NCI-H345 (cell line): ENCODE measurements at places on chromosomes 1 and 21.

GRCh38 chr1:157776971-157777391 is at the start of gene FCRL2:
FCRL2 (minus strand) TSS chr1:157777132; CDS start chr1:157777073, 59 bp downstream.
- no peak for DNase-seq

GRCh38 chr1:176785791-176786190 is 322.8 kb downstream of the PAPPA2 start:
- no peak for DNase-seq

DNA sequence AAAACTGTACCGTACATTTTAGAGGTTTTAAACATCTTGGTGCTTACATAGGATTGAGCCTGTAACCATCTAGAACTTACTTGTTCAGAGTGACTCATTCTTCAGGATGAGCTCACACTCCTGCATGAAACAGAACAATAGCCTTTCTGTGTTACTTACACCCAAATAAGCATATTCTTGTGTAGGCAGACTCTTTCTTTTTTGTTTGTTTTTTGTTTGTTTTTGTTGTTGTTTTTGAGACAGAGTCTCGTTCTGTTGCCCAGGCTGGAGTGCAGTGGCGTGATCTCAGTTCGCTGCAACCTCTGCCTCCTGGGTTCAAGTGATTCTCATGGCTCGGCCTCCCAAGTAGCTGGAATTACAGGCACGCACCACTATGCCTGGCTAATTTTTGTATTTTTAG is 3.8 kb upstream of the CA6 start:
- no peak for DNase-seq

- no peak for DNase-seq
Observed at GRCh38 chr1:168825820-168826219, 96.8 kb upstream of the DPT start.

DNA sequence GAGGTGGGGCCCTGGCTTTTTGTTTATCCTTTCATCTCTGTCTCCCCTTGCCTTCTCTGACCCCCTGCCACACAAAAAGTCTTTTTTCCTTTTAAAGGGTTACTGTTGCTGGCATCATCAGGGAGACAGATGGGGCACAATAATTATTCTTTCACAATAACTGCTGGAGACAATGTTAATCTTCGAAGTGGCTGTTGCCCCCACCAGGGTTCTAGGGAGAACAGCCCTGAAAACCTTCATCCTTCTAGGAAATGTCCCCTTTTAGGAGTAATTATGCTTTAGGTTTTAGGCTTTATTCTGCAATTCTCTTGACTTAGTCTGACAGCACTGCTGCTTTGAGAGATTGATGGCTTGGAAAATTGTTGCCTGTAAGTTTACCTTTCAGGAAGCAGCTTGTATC is 150.0 kb downstream of the NOS1AP start:
- DNase-seq: no peak

GRCh38 chr21:16767201-16767600 is 745.6 kb upstream of the CXADR start:
- DNase-seq: no peak

DNA sequence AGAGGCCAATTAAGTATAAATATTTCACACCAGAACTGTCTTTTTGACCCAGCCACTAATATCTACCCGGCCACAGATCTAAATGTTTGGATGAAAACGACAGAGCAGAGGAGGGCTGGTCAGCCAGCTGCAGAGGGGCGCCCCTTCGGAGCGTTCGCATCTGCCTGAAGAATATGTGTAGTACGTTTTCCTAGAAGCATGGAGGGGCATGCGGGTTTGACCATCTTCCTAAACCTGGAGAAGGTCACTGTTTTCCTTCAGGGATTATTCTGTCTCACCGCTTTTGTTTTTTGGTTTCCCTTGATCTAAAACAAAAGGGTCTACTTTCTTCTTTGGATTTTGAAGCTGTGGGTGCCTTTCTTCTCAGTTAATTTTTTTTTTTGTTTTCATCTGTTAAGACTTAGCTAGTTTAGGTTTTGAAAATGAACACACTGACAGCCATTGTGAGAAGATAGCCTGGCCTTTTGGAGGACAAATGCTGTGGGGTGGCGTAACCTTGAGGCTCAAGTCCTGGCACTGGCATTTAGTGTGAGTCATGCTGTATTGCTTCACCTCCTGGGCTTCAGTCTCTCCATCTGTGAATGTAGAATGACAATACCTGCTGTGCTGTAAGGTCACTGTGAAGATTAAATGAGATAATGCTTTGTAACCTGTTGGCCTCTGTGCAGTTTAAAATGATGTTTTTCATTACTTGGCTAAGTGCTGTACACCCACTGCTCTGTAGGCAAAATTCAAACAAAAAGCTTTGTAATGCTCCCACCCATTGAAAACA is 74.1 kb upstream of the IRF2BP2 start:
- DNase-seq: no peak
